ENCODE measurements at places on chromosomes 1 and 21.
A peak's percentile ranks its signal among the peaks of the same experiment; 100 is the strongest.

DNA sequence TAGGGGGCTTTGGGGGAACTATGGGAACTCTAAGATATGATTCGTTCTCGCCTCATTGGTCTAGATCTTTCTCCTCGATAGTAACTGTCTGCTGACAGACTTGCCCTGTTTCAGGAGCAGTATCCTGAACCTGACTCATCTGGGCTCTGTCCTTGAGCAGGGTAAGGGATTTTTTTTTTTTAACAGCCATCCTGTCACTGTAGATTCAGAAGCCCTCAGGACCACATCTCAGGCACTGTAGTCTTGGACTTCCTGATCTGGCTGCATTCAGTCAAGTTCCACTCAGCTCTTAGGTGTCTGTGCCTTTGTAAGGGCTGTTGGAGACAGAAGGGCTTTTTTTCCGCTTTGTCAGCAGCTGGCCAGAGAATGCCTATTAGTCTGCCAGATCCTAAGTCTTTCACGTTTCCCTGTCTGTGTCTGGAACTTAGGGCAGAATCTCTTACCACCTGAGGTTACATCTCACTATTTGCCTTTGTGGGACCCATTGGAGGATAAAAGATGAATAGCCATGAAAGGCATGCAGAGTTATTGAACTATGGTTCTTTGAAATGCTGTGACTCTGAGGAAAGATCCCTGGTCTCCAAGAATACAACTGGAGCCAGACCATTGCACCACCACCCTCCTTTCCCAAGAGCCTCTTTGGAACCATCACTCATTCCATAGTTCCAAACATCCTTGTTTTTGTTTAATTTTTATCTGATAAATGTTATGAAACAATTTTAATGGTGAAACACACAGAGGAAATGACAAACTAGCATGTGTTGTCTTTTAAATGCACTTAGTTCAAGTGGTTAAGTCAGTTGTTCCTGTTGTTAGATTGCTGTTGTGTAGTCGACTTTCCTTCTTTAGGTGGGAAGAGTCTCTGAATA is 49.7 kb upstream of the MACF1 start:
- DNase-seq, result no peak

DNA sequence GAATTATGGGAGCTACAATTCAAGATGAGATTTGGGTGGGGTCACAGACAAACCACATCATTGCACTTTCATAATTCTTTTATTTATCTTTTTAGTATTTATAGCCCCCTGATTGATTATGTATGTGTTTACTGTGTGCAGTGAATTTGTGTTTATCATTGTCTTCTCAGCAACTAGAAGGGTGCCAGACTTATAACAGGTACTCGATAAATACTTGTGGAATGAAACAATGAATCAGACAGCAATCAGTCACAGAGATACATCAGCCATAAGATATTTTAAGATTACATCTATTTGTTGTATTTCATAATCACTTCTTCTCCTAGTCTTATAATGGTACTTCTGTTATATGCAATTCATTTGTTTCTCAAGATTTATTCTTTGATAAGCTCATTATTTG is 273.2 kb downstream of the PTPRC start:
- no peak for DNase-seq

DNA sequence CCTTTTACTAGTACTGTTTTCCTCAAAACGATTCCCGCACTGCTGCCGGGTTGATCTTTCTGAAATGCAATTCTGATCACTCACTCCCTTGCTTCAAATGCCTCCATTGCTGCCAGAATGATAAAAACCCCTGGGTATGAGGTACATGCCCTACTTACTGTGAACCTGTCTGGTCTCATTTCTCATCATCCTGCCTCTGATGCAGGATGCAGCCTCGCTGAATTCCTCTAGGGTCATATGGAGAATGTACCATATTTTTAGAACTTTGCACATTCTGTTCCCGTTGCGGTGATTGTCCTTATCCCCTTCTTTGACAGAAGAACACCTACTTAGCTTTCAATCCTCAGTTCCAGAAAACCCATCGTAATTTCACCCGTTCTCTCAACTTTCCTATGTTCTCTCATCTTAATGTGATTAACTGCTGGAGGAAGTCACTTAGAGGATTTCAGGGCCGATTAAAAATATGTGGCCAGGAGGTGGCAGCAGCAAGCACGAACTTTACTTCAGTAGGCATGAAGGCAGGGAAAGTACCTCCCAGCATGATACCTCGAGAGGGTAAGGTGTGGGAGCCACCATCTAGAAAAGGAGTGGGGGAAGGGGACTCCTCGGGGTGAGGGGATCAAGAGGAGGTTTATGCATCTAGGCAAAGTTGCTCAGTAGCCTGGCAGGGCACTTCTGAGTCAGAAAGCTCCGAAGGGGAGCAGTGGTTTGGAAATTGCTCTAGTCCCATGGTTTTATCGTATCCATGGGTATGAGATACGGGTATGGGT is 361.5 kb upstream of the ZP4 start:
- peak; percentile 2 for DNase-seq

GRCh38 chr1:19376428-19377372 is 64.6 kb downstream of the SLC66A1 start:
- DNase-seq, result no peak

DNA sequence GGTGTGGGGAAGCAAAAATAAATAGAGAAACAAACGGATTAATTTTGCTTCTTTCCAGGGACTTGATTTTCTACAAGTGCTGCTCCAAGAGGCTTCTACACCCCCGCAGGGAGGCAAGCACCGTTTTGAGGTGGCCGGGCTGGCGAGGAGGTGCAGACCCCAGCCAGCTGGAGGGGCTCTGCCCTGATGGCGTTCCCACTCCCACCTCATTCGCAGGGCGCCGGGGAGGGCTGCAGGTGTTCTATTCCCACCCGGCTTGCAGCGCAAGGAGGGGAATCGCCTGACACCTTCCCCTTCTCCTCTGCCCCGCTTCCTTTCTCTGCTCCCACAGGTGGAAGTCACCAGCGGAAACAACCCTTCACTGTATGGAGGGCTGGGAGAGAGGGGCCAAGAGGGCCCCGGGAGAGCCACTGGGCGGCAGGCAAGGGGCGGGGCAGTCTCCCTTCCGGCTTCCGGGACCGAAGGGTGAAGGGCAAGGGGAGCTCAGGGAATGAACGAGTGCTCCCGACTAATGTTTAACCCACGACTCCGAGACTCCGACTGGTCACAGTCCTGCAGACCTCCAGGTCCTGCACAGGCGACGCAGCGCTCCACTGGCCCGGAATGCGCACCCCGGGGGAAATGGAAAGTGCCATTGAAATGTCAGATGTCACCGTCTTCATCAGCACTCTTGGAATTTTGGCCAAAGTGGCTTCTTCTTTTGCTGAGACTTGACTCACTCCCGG is 29.1 kb downstream of the TEX35 start:
- DNase-seq, result peak; percentile 48

GRCh38 chr1:82534996-82535395 is 734.3 kb downstream of the ADGRL2 start:
- no peak for DNase-seq

GRCh38 chr1:209576392-209577197 is 6.9 kb upstream of the CAMK1G start:
- DNase-seq, result peak; percentile 25

GRCh38 chr1:51203121-51203873 is 32.8 kb upstream of the RNF11 start:
- DNase-seq, result no peak
